ENCODE measurements at places on chromosomes 7 and 10.

- no peak for DNase-seq
Observed at GRCh38 chr7:13312307-13312706, 624.9 kb downstream of the ARL4A start.

- no peak for DNase-seq
Observed at GRCh38 chr7:119758254-119758653, 514.7 kb upstream of the KCND2 start.

DNA sequence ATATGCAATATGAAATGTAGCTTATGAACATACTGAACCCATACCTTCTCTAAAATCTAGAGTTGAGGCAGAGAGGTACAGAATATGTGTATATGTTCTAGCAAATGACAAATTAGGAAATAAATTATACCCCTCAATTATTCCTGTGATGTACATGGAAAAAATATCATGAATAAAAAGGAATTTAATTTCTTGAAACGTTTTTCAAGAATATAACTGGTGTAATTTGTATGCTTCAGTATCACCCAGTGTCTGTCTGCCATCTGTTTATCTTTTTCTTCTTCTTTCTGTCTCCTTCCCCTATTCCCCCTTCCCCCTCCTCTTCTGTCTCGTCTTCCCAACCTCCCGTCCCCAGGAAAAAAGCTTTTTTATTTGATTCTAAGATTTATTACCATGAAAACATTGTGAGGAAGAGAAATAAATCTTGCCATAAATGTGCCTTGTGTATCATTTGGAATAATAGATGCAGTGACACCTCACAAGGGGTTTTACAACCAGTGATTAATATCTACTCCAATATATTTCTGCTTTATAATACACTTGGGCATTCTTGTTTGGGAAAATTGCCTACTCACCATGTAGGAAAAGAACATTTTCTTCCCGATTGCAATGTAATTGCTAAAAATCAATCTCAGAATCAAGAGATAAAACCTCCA lies 12.2 kb downstream of the LANCL2 start:
- DNase-seq = no peak

DNA sequence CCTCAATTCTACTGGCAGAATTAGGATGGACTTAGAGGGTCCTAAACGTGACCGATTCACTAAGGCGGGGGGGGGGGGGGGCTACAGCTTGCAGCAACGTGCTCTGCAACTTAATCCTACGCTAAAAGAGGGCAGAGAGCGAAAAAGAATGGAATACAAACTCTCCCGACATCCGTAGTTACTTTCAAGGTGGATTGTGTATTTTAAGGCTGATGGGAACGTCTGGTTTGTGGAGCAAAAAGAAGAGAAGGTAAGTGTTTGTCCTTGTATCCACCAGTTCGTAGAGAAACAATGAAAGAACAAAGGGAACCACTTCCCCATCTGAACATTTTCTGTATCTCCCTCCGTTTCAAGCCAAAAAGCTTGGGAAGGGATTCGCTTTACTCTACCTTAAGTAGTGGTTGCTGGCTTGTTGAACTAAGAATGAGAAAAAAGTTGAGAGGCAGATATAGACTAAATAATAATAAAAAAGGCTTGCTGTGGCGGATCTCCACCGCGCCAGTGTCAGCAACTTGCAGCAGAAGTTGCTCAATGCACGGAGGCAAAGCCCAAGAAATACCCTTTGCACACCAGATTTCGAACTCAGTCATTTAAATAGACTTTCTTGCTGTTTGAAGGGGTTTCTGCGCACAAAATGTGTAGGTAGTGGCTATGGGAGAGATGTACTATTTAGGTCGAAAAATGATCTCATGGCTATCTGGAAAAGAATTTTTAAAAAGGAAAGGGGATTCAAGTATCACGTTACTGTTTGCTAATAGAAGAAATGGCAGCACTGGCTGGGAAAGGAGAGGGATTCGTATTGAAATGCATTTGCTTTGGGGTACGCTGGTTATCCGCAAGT lies 736 bp downstream of the SKIDA1 start:
- DNase-seq = no peak

GRCh38 chr7:49324040-49324439 lies 399.7 kb downstream of the CDC14C start:
- no peak for DNase-seq

GRCh38 chr10:80462981-80463741 lies 9.1 kb downstream of the TSPAN14 start:
- no peak for DNase-seq

DNA sequence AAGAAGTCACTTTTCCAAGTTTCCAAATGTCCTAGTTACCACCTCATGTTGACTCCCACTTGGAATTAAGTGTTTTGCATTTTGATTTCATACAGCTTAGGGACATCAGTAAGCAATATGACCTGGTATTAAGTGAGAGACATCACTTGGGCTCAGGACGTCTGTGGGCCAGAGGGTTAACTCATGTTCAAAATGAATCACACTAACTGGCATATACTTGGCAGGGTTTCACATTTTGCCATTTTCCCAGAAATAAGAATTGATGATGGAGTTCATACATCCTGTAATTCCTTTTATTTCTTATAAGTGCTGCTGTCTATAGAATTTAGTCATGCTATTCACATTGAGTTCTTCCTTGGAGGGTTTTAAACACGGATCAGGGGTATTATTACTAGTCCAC lies 516.5 kb downstream of the PHTF2 start:
- no peak for DNase-seq

All from skin of body (tissue), 3 donors.